ENCODE measurements at places on chromosomes 13 and 19. TPM values are rescaled to one million over a fixed set of nuclear protein-coding genes. Genes with fewer than 3 reads are reported as not detected.

The ZNF433 gene
- 7.9 TPM for total RNA-seq

The ZNF284 gene
- 3.3 TPM for total RNA-seq

The CNN1 gene
- 1.7 TPM for total RNA-seq

The CCDC169 gene
- total RNA-seq, result 4.4 TPM

The C19orf73 gene
- 1.1 TPM for total RNA-seq

The PDE4A gene
- 2.4 TPM for total RNA-seq

The ZNF444 gene
- 11.7 TPM for total RNA-seq

The ZNF350 gene
- total RNA-seq, result 11.1 TPM

The SLC1A5 gene
- total RNA-seq, result 30.6 TPM

The FUT6 gene
- total RNA-seq, result not detected

The MADCAM1 gene
- not detected for total RNA-seq

The RNF225 gene
- total RNA-seq, result 0.12 TPM

The TNFSF9 gene
- not detected for total RNA-seq

The GPR183 gene
- total RNA-seq, result not detected

The GAS6 gene
- total RNA-seq, result 10.8 TPM

The SCEL gene
- total RNA-seq, result not detected

The CDX2 gene
- total RNA-seq, result not detected

The CASP14 gene
- not detected for total RNA-seq

The CFD gene
- 0.79 TPM for total RNA-seq

The MAP4K1 gene
- not detected for total RNA-seq

The SLITRK5 gene
- not detected for total RNA-seq

The PSG11 gene
- total RNA-seq, result not detected

The ATP13A1 gene
- 27.3 TPM for total RNA-seq

The ZNF536 gene
- total RNA-seq, result not detected

The C19orf81 gene
- total RNA-seq, result 0.62 TPM

The FAAP24 gene
- 2.7 TPM for total RNA-seq

The SBK2 gene
- not detected for total RNA-seq

The ARHGAP33 gene
- 2.9 TPM for total RNA-seq

The MAMSTR gene
- total RNA-seq, result 0.53 TPM

The PRX gene
- 0.92 TPM for total RNA-seq

The YIPF2 gene
- 130 TPM for total RNA-seq

The URAD gene
- total RNA-seq, result not detected

The APOC4 gene
- total RNA-seq, result not detected

The ZNF554 gene
- 3.3 TPM for total RNA-seq

The SMIM44 gene
- not detected for total RNA-seq

The NKG7 gene
- total RNA-seq, result not detected

The GPX4 gene
- 358 TPM for total RNA-seq

The OR10H1 gene
- total RNA-seq, result not detected

The NTN5 gene
- under 0.01 TPM for total RNA-seq

The EML2 gene
- total RNA-seq, result 46.1 TPM

The ZNF91 gene
- 10.0 TPM for total RNA-seq

The C19orf85 gene
- total RNA-seq, result not detected

The AXL gene
- 165 TPM for total RNA-seq

The CCDC70 gene
- total RNA-seq, result not detected

The NEK3 gene
- total RNA-seq, result 14.8 TPM

The VSTM1 gene
- not detected for total RNA-seq

The BEST2 gene
- not detected for total RNA-seq

The CFAP97D2 gene
- not detected for total RNA-seq

The FFAR3 gene
- total RNA-seq, result not detected

The ZNF155 gene
- 8.9 TPM for total RNA-seq

The ZNF547 gene
- 5.8 TPM for total RNA-seq

The WDR87 gene
- not detected for total RNA-seq

The BCL2L12 gene
- 4.0 TPM for total RNA-seq

The ZNF558 gene
- total RNA-seq, result 12.9 TPM

The IGLON5 gene
- not detected for total RNA-seq

The KCNN1 gene
- not detected for total RNA-seq

The C19orf33 gene
- not detected for total RNA-seq

All from aortic smooth muscle cell (primary cell).